ENCODE measurements at places on chromosomes 11 and 22.

- no peak for DNase-seq
Observed at GRCh38 chr22:19772673-19773469, 12.3 kb downstream of the TBX1 start.

- DNase-seq, result no peak
Observed at GRCh38 chr11:12050470-12051286, 42.3 kb upstream of the DKK3 start.

DNA sequence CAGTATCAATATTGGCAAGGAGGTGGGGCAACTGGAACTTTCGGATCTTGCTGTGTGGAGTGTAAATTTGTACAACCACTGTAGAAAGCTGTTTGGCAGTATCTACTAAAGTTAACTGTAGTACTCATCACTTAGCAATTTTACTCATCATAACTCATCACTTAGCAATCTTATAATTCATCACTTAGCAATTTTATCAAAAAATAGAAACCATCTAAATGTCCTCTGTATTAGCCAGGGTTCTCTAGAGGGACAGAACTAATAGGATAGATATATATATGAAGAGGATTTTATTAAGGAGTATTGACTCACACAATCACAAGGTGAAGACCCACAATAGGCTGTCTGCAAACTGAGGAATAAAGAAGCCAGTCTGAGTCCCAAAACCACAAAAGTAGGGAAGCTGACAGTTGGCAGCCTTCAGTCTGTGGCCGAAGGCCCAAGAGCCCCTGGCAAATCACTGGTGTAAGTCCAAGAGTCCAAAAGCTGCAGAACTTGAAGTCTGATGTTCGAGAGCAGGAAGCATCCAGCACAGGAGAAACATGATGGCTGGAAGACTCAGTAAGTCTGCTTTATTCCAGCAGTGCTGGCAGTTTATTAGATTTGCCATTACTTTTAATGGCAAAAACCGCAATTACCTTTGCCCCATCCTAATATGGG lies 92.9 kb upstream of the USP47 start:
- no peak for DNase-seq

GRCh38 chr11:68120273-68121066 lies 718 bp downstream of the CHKA start:
- DNase-seq, result peak; percentile 61

- DNase-seq, result no peak
Observed at GRCh38 chr22:44067033-44067432, 42.9 kb downstream of the PARVB start.

DNA sequence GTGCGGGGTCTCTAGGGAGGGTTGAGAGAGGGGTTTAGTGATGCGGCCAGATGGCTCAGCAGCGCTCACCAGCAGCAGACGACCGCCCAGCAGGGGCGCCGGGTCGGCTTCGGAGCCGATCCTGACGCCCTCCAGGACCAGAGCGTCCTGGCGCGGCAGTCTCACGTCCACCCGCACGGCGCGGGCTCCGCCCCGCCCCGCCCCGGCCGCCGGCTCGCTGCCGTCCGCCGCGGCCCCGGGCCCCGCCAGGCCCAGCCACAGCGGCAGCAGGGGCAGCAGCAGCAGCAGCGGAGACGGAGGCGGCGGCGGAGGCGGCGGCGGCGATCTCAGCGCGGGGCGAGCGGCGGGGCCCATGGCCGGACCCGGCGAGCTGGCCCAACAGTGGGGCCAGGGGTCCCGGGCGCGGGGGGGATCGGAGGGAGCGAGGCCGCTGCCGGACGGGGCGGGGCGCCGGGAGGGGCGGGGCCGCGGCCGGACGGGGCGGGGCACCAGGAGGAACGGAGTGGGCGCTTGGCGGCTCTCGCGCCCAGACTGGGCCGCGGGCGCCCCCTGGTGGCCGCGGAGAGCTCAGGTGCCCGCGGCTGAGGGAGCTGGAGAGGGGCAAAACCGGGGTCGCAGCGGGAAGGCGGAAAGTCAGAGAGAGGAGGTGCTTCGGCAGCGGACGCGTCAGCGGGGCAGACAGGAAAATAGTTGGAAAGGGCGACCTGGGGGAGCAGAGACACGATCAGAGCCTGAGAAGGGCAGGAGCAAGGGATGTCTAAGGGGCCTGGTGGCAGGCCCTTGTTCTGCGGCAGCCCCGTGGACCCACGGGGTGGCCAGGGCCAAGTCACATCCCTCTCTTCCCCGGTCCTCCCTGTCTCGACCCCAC lies at the start of gene RNF215:
RNF215 (minus strand) TSS at position 452 of the 868 bp plus-strand sequence; CDS start at position 354, 98 bp downstream.
- peak; percentile 85 for DNase-seq

Measured in activated T-cell treated with anti-CD3 and anti-CD28 coated beads, Interleukin-2, amount 50 U/mL, for 48 hours (primary cell).